ENCODE measurements at places on chromosomes 11 and 22.
A peak's percentile ranks its signal among the peaks of the same experiment; 100 is the strongest.

DNA sequence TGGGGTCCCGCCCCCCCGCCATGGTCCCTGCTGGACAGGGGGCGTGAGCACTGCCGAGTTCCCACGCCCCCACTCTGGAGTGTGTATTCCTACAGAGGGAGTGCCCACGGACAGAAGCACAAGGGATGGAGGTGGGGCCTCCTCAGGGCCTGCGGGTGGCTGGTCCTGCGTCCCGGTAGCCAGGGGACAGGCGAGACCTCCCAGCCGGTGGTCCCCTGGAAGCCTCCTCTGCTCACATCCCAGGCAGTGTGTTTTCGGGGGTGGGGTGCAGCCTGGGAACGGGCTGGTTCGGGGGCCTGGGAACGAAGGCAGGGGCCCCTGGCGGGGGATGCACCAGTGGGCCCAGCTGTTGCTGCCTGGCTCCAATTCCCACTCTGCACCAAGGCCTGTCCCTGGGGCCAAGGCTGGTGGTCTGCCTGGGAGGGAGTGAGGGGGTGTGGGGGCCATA, 16.1 kb downstream of the GP1BB start:
- no peak for DNase-seq

GRCh38 chr22:39995393-39996252, 869 bp downstream of the FAM83F start:
- DNase-seq = no peak

GRCh38 chr22:46773076-46773475, 10.6 kb downstream of the TBC1D22A start:
- no peak for DNase-seq

DNA sequence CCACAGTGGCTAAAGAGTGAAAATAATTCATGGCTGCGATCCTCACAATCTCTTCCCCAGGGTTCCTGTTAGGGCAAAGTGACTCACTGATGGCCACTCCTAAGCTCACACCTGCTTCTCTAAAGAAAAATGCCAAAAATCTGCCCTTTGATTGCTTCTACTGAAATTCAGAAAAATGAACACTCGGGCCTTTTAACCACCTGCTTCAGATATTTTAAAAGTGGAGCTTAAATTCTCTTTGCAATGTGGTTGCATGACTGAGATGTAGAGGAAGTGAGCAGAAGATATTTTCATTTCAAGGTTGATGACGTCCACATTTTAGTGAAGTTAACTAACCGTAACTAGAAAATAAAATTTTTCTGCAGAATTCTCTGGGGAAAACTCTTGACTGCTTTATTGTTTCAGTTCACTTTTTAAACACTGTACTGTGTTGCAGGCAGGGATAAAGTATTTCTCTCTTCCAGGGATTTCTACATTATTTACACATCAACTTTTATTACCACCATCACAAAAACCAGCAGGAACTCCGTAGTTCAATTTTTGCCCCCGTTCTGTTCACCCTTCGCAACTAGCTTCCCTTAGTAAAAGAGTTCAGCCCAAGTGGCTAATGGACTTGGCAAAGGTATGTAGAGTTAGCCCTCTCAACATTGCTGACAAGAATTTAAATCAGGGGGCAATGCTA, 8.5 kb downstream of the RAB30 start:
- DNase-seq = peak; percentile 35

- DNase-seq = no peak
Measured at GRCh38 chr22:20160041-20160440, 9.2 kb upstream of the CCDC188 start.

DNA sequence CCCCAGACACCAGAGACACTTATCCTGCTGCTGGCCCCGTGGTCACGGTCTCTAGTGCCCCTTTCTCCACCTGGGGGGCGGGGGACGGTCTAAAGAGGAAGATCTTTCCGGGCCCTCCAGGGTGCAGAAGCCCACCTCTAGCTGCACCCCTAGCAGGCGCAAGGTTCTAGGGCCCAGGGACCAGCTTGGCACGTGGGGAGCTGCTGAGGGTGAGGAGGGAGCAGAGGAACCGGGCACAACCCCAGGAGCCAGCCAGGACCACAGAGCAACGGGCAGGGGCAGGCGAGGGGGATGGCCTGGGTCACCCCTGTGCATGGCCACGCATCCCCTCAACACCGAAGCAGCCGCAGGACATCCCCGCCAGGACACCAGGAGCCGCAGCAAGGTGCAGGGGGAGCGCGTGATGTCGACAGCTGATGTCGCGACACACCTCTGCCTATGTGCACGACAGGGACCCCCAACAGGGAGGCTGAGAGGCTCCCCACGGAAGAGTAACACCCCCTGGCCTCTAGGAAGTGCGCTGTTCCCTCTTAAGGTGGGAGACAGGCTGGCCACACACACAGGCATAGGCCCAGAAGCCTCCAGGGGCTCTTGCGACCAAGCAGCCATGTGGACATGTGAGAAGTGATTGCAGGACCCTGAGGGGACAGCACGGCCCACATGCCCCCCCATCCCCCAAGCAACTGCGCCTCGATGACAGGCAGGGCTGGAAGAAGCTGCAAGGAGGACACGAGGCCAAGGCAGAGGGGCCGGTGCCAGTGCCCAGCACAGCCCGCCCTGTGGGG, 5.1 kb downstream of the LRFN4 start:
- DNase-seq = no peak

GRCh38 chr11:76762356-76762752, 20.8 kb upstream of the TSKU start:
- no peak for DNase-seq
